ENCODE measurements at places on chromosomes 4 and X.

- DNase-seq = no peak
These were observed 14.6 kb downstream of the ATP10D start for GRCh38 chr4:47499700-47500099.

GRCh38 chr4:168886351-168886750 is 123.7 kb downstream of the CBR4 start:
- no peak for DNase-seq

DNA sequence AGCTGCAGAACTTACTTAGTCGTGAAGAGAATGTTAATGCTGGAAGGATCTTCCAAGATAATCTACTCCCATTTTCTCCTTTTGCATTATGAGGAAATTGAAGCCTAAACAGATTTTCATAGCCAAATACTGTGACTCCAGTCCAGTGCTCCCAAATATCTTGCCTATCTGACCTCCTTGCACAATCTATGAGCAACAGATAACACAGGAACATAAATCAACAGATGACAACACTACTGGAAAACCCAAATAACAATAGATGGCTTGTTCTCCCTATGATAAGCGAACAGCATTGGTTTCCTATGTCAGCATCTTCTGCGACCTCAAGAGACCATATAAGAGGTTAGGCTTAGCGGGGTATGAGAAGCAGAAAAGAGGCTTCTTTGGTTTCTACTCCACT is 88.0 kb downstream of the CORIN start:
- no peak for DNase-seq

GRCh38 chr4:186936496-186937375 is 213.1 kb upstream of the FAT1 start:
- DNase-seq = no peak

- DNase-seq = no peak
These were observed 139.6 kb downstream of the IQCM start for GRCh38 chr4:149676076-149676475.

GRCh38 chr4:27350161-27350560 is 489.5 kb downstream of the STIM2 start:
- no peak for DNase-seq

DNA sequence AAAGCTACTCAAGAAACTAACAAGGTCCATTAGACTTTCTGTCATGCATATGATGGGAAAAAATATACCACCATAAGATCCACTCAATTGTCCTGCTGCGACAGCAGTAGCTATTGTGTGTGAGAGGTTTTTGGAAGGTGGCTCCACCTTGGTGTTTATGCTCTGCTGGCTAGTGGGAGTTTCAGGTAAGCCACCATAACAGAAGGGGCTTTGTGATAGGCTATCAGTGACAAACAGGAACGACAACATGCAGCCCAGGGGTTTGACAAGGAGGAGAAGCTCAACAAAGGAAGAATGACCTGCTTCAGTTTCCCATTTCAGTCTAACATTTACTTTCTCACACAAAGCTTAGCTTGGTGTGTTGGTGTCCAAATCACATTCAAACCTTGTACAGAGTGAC is 182.6 kb downstream of the ATOH1 start:
- DNase-seq = no peak

DNA sequence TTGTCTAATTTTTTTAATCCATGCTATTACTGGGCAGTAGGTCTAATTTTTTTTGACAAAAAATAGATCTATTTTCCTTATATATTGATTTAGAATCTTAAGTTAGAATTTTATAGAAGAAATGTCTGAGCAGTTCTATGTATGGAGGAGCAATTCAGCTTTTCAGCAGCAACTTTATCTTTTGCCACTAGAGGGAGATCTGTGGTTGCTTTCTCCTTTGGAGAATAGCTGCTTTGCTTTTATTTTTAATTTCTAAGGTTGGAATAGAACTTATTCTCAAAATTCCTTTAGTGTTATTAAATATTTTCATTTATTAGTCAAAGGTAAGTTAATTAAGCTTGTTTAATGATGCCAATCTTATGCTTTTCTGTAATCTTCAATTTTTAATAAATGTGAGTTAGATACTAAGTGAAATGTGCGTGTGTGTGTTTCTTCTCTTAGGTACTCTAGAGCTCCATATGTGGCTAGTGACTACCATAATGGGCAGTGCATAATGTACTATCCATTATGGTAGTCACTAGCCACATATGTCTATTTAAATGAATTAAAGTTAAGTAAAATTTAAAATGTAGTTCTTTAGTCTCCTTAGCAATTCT is 29.3 kb downstream of the FAM199X start:
- DNase-seq = peak; percentile 22

DNA sequence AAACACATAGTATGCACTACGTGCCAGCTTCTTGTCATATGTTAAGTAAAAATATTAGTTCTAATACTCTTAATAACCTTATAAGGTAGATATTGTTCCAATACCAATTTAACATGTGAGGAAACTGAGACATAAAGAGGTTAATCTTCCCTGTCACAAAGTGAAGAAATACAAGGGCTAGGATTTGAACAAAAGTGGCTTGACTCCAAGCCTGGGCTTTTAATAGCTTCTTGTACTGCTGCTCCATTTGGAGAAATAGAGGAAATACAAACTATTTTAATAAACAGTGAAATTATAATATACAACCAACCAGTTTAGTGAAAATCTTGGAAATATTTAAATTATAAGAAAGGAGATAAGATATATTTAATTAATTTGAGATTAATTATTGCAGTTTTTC is 33.2 kb downstream of the TLL1 start:
- no peak for DNase-seq

DNA sequence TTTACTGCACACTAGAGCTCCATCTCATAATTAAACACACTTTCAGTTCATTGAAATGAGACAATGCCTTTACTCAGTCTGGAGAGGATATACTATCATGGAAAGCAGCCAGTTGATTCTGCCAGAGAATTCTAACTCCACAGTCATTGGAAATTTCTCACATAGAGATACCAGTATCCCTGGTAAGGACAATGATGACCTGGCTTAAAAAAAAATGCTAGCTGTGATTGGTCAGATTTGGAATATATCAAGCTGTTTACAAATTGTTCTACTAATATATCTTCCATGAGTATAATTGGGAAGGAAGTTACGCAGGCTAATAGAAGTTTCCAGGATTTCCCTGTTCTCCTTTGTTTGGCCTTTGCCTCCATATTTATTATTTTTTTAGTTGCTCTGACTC is 34.5 kb upstream of the TLL1 start:
- DNase-seq = no peak

GRCh38 chr4:111045992-111046391 is 423.1 kb upstream of the PITX2 start:
- DNase-seq = no peak

DNA sequence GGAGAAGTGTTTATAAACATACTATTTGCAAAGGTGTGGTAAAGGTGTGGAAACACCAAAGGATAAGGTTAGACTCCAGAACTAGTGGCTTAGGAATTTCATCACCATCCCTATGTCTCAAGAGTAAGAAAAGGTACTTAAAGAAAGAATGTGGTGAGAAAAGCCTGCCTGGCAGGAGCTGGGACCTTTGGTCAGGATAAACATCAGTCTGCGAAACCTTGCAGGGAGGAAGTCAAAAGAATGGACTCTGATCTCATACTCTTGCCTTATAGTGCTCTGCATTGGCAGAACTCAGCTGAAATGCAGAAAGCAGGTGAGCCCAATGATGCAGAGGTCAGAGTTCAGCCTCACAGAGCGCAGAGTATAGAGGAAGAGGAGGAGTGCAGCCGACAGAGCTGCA is 97.2 kb upstream of the NR3C2 start:
- DNase-seq = no peak

DNA sequence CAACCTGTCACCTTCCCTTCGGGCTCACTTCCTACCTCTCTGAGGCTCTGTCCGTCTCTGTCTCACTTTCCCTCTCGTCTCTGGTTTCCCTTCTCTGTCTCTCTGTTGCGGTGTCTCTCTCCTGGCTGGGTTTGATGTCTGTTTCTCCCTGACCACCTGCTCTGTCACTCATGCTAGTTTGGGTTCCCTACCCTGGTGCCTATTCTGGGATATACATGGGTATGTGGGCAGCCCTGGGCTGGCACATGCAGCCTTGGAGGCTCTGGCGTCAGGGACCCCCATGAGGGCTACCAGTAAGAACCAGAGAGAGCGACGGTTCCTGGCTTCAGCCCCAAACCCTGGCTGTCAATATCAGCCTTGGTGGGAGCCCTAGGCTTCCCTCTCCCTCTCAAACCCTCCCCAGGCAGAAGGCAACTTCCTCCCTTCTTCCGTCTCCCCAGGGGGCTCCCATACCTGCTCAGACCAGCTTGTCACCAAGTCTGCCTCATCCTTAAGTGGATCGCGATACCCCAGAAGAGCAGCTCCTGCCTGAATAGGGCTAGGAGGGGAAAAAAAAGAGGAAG is 314 bp downstream of the DNASE1L1 start:
- DNase-seq = no peak

GRCh38 chr4:155705664-155706063 is 39.0 kb downstream of the GUCY1A1 start:
- no peak for DNase-seq

DNA sequence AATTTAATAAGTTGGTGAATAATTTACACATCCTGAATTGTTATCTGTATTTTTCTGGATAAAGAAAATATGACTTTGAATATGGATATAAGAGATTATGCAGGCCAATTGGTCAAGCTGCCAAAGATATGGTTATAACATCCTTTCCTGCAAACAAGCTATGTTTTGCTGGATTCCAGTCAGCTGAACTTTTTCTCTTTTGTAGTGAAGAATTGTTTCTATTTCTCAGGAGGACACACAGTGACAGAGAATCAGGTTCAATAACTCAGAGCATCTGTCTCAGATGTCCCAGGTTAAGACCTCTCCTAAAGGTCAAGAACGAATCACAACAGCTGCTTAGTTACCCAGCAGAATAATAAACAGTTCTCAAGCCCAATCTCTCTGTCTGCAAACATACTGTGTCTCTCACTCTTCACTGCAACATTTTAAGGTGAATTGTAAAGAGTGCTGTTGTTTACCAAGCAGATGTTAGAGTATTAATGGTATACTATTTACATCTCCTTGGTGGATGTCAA is 189.5 kb upstream of the ANKRD50 start:
- no peak for DNase-seq

DNA sequence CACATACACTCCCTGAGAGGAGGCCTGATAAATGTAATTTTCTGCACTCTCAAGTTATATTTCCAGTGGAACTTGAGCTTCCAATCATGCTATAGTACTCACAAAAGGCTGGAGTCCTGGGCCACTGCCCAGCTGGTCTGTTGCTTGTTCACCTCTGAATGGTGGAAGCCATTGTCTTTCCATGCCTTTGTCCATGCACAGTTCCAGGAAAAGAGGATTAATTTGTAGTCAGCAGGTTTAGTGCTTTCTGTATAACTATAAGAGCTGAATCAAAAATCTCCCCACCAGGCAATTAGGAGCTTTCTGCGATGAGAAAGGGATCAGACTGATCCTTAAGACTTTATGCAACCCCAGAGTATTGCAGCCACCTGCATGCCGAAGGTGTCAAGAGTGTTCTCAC is 195.4 kb upstream of the PGRMC2 start:
- no peak for DNase-seq

DNA sequence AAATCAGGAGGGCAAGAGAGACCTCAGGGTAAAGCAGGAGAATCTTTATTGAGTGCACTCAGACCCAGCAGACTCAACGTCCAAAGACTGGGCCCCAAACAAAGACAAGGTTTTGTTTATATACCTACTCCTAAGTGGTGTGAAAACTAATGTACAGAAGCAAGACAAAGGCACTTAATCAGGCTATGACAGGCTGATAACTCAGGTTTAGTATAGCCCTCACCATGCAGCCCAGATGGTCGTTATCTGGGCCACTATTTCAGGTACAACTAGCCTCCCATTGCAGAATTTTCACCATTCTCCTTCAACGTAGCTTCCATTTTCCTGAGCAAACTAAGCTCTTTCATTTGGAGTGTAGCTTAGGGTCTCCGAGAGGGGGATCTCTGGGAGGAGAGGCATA is 36.9 kb downstream of the SULT1E1 start:
- no peak for DNase-seq

- DNase-seq = no peak
These were observed 132.5 kb downstream of the ATP10D start for GRCh38 chr4:47617607-47618006.

DNA sequence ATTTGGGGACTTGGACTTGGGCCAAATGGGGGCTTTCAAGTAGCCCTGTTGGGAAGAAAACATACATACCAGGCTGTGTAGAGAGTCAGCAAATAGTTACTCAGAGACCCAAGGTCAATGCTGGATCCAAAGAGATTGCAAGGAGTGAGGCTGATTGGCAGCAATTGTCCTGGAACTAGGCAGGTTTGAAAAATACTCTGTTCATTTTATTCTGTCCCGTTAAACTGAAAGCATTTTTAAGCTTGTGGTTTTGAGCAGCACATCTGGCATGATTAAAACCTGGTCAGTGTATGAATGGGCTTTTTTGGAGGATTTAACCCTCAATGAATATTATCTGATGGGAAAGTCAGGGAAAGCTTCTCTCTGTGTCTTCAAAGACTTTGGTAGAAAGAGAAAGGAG is 294.3 kb upstream of the BOD1L1 start:
- no peak for DNase-seq

DNA sequence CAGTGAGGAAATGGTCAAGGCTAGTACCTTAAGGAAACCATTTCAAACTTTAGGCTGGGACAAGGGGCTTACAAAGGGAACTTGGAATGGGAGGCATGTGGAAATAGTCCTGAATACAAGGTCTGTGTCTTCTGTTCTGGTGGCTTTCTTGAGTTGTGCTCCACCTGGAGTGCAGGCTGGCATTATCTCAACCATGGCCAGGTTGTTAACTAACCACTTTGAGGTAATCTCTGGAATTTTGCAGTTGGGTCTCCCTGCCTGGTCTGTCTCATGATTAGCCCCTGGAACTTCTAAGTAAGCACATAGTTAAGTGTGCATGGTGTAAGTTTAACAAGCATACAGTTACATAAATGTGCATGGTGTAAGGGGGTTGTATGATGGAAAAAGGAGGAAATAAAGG is 77.5 kb downstream of the PCDH18 start:
- DNase-seq = no peak

DNA sequence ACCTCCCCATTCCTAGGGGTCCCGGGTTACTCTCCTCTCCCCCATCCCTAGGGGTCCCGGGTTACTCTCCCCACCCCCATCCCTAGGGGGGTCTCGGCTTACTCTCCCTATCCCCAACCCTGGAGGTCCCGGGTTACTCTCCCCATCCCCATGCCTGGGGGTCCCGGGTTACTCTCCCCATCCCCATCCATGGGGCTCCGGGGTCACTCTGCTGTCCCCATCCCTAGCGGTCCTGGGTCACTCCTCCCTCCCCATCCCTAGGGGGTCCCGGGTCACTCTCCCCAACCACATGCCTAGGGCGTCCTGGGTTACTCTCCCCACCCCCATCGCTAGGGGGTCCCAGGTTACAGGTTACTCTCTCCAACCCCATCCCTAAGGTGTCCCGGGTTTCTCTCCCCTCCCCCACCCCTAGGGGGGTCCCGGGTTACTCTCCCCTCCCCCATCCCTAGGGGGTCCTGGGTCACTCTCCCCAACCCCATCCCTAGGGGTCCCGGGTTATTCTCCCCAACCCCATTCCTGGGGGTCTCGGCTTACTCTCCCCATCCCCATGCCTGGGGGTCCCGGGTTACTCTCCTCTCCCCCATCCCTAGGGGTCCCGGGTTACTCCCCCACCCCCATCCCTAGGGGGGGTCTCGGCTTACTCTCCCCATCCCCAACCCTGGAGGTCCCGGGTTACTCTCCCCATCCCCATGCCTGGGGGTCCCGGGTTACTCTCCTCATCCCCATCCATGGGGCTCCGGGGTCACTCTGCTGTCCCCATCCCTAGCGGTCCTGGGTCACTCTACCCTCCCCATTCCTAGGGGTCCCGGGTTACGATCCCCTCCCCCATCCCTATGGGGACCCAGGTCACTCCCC is 821 bp downstream of the ASMTL start:
- DNase-seq = no peak
